ENCODE measurements at places on chromosomes 1 and 21.

GRCh38 chr1:63828322-63829044 lies 54.7 kb downstream of the ROR1 start:
- DNase-seq = no peak

DNA sequence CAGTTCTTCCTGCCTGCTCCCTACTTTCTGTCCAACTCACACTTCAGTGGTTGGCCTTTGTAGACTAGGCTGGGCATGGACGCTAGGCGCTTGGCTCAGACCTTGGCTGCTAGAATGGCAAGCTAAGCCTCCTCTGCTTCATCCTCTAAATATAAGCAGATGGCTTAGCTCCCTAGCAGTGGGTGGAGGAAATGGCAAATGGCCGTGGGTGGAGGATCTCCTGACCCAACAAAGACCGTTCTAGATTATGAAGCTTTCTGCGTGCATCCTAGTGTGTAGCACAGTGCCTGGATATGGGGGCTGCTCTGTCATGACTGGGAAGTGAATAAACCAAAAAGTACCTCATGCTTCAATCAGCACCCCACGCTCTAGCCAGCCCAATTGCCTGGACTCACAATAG lies 10.4 kb upstream of the ETV3L start:
- no peak for DNase-seq

- no peak for DNase-seq
These were observed 4.0 kb downstream of the BARHL2 start for GRCh38 chr1:90712915-90713730.

- DNase-seq = no peak
These were observed 48.6 kb upstream of the LMO4 start for GRCh38 chr1:87279966-87280535.

DNA sequence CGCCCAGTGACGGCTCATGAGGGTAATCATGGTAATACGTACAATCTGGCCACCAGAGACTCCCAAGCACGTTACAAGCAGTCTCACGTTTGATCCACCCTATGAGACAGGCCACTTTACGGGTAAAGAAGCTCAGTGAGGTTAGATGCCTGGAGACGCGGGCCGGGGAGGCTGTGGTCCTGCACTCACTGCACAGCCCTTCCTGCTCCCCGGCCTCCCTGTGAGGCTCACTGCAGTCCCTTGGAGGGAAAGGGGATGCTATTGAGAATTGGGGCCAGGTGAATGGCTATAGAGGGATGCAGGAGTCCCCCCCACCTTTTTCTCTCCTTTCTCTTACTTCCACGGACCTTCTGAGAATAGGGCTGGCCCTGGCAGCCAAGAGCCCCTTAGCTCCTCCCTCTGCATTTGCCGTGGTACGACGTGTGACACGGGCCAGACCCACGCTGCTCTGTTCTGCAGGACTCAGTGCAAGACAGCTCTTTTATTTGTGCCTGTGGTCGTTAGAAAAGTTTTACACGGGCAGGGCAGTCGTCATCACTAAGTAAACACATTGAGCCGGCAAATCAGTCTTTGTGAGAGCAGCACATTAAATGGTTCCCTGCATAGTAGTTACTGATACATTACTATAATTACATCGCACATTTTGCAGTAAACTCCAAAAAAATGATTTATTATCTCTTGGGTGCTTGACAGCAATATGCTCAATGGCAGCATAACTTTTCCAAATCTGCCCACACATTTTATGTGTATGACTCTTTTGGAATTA lies 18.8 kb downstream of the KIF26B start:
- DNase-seq = no peak

DNA sequence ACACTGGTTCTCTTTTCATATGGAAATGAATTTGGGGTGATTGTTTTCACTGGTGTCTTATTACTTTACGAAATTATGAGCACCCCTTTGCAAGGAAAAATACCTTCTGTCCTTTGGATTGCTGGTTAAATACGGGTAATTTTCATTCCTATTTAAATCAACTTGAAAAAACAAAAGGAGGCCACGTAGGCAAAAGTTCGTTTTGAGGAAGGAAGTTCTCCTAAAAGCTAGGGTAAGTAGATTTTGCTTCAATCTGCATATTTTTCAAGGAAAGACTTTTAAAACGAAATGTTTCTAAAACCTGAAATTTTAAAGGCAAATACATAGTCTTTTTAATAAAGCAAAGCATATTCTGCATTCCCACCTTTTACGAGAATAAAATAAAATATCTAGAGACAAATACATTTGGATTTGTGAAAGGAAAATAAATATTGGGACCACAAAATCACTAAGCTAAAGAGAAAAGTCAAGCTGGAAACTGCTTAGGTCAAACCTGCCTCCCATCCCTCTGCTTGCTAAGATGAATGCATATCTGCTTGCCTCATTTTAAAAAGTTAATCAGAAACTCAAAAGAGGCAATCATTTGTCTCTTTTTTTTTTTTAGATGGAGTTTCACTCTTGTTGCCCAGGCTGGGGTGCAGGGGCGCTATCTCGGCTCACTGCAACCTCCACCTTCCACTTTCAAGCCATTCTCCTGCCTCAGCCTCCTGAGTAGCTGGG lies 70.9 kb upstream of the ETS2 start:
- no peak for DNase-seq

- no peak for DNase-seq
These were observed 195.7 kb upstream of the PTBP2 start for GRCh38 chr1:96525657-96526557.

- DNase-seq = no peak
These were observed 251.2 kb upstream of the POU3F1 start for GRCh38 chr1:38297842-38298241.

- DNase-seq = no peak
These were observed 14.7 kb upstream of the NBPF11 start for GRCh38 chr1:148166558-148167492.

- DNase-seq = no peak
These were observed 24.1 kb downstream of the FAM163A start for GRCh38 chr1:179767177-179767581.

GRCh38 chr1:113198806-113199205 lies 125.8 kb downstream of the LRIG2 start:
- no peak for DNase-seq

DNA sequence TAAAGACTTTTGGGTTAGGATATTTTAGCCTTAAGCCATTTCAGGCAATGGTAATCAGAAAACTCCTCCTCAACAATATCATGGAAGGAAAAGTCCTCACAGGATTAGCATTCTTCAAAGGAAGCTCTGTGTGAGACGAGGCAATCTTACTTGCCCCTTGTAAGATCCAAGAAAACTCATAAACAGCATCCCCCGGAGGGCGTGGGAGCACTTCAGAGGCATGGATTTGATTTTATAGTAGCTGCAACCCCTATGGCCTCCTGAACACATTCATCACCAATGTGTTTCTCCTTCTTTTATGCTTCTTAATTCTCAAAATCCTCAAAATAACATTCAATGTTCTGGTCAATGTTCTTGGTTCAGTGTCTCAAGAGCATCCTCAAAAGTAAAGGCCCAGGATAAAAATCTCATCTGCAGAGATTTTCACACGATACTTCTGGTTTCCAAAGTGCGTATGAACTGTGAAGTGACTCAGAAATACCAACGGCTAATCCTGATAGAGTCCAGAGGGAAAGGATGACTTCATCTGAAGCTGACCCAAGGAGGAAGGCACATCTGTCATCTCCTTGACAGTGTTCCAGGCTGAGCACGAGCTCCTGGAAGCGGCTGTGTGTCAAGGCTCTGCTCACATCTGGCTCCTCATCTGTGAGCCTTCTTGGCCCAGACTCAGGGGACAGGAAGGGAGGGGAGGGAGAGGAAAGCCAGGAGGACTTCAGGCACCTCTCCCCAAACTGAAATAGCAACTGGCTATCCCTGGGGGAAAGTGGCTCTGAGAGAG lies 49.3 kb upstream of the PSEN2 start:
- peak; percentile 99 for DNase-seq

DNA sequence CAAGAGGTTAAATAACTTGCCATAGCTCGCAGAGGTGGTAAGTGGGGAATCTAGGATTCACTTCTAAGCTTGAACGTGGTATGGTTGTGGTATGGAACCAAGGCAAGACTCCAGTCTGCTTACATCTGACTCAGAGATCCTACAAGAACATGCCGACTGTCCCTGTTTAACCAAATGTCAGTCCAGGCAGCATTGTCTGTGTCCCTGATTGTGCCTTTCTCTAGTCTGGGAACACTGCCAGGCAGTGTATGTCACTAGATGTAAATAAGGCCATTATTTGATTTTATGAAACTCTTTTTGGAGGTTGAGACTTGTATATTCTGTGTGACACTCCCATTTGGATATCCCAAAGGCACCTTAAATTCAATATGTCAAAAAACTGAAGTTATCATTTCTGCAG lies 96.0 kb downstream of the NOS1AP start:
- DNase-seq = no peak

GRCh38 chr1:215226757-215227156 lies 144.2 kb downstream of the KCNK2 start:
- no peak for DNase-seq
